ELR (cell line): ENCODE measurements at places on chromosomes 5 and 9.

DNA sequence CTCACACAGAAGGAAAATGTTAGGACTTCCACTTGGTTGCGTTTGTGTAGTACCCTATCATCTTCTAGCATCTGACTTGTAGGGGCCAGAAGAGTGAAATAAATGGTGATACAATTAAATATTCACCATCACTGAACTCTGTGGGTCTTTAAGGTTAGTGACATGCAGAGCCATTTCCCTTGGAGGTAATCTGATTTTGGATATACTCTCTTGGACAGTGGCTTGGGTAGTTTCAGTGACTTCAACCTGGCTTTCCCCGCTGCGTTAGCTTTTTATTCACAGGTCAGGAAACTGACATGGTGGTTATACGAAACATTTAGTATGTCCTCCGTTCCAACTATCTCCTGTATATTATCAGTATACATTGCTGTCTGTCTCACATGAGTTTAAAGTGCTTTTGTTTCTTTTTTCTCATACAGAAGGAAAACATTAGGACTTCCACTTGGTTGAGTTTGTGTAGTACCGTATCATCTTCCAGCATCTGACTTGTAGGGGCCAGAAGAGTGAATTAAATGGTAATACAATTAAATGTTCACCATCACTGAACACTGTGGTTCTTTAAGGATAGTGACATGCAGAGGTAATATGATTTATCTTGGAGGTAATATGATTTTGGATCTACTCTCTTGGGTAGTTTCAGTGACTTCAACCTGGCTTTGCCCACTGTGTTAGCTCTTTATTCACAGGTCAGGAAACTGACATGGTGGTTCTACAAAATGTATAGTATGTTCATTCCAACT lies 883.6 kb downstream of the TAF11L14 start:
- DNase-seq, result no peak

GRCh38 chr5:172090976-172091547 lies 84.6 kb upstream of the FBXW11 start:
- DNase-seq, result no peak

DNA sequence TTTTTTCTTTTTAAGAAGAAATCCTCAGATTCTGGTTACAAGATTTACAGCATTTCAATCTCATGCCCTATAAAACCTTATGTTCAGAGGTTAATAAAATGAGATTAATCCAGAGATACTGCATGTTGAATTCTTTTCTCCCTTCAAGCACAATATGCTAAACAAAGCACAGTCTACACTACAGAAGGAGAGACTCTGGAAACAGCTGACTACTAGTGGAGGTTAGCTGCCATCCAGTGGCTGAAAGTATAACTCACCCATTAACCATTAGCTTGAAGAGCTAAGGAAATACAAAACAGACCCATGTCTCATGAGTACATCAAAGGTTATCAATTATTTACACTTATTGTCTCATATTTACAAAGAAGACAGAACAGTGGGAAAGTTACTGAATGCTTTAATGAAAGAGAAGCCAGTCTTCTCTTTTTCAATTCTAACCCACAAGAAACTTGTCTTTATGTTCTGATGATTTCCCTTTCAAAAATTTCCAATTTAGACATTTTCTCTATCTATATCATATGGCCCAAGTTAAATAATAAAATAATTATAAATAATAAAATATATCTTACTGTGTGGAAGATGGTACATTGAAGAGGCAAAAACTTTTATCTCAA lies 12.7 kb upstream of the DNAH5 start:
- peak; percentile 80 for DNase-seq

DNA sequence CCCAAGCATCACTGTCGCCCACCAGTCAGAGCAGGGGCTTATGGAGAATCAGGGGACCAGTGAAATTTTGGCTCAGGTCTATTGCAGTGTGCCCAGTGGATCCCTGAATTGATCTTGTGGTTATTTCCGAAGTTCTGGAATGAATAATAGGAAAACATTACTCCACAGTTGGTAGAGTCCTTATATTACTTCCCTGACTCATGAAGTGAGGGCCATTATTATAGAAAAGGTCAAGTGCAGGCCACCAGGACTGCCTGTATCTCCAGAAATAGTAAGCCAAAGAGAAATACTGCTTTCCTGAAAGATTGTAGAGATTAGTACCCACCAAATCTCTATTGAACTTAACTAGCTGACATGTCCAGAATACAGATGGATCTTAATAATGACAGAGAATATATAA lies 335.0 kb downstream of the NPR3 start:
- peak; percentile 26 for DNase-seq

- no peak for DNase-seq
These were observed 22.0 kb upstream of the MAPK9 start for GRCh38 chr5:180313677-180314505.

- no peak for DNase-seq
These were observed 286.9 kb downstream of the PLK2 start for GRCh38 chr5:58172946-58173345.

DNA sequence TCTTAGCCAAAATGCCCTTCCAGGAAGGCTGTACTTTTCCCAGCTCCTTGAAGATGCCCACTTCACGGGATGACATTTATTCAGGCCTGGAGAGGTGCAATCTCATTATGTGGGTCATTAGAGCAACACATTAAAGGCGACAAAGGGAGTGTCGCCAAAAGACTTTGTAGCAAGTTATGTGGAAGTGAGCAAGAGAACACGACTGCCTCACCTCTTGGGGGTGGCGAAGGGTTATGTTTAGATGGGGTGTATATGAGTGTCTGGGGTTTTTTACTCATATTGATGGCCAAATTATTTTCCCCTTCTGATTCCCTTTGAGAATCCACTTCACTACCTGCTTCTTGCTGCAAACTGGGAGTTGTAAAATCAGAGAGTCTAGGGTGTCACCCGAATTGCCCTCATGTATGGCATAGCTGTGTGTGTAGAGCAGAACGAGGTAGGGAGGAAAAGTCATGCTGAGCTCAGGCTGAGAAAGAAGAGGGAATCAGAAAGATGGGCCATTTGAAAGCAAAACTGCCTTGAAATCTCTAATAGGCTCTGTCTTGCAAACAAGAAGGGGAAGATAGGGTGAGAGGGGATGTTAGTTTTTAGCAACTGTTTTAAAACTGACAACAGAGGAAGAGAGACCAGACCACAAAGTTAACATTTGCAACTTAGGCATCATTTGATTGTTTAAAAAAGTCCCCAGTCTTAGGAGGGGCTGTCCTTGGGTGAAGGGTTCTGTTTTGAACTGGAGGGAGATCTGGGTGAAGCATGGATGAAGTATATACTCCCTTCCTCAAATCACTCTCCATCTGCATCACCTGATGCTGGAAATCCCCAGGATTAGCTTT lies 97.1 kb upstream of the IL12B start:
- no peak for DNase-seq

DNA sequence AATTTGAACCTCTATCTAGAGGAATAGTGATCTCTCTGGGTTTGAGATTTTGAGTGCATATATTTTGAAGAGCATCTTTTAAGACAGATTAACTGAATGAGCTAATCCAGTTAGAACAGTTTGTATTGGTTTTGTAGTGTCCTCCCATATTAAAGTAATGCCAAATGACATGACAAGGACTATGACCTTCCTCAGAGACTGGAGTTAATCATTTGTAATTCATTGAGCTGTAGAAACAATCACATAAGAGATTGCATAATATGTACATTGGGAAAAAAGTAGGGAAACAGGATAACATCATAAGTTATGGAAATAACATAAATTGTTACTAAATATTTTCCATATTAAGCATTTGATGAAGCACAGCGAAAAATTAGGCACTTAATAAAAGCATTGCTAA lies 45.8 kb upstream of the PRDM9 start:
- no peak for DNase-seq

GRCh38 chr5:53480416-53481158 lies at the start of gene FST:
FST (plus strand) TSS chr5:53480629; CDS start chr5:53480792, 163 bp downstream.
- peak; percentile 58 for DNase-seq

DNA sequence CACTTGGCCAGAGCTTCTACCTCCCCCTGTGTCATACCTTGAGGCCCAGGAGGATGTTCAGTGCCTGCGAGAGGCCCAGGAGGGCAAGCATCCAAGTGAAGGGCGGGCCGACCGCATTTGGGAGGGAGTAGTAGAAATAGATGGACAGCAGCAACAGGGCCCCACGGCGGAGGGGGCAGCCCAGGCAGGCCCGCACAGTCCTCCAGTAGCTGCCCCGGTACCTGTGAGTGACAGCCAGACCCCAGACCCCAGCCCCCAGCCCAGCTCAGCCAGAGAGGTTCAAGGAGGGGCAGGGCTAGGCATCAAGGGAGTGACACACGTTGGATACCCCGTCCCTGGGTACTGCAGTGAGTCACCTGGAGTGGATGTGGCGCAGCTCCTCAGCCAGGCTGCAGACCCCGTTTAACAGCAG lies 1.4 kb downstream of the STING1 start:
- DNase-seq, result peak; percentile 28

- no peak for DNase-seq
These were observed 78.0 kb downstream of the GABRA1 start for GRCh38 chr5:161925960-161926359.

GRCh38 chr9:130196643-130197042 lies 24.4 kb downstream of the NCS1 start:
- no peak for DNase-seq

GRCh38 chr9:38208206-38208901 lies 139.3 kb upstream of the SHB start:
- DNase-seq, result no peak

GRCh38 chr9:135490980-135491464 lies 9.5 kb upstream of the MRPS2 start:
- DNase-seq, result no peak

GRCh38 chr5:41842777-41843176 lies 27.4 kb downstream of the OXCT1 start:
- no peak for DNase-seq

- DNase-seq, result peak; percentile 51
These were observed 606 bp downstream of the EEIG1 start for GRCh38 chr9:127980060-127980705.
